Islet precursor cell (in vitro differentiated cells): ENCODE measurements at places on chromosomes 7 and 10.
A peak's percentile ranks its signal among the peaks of the same experiment; 100 is the strongest.

GRCh38 chr7:99267481-99267840 is 5.2 kb upstream of the MYH16 start:
- DNase-seq: peak; percentile 94

DNA sequence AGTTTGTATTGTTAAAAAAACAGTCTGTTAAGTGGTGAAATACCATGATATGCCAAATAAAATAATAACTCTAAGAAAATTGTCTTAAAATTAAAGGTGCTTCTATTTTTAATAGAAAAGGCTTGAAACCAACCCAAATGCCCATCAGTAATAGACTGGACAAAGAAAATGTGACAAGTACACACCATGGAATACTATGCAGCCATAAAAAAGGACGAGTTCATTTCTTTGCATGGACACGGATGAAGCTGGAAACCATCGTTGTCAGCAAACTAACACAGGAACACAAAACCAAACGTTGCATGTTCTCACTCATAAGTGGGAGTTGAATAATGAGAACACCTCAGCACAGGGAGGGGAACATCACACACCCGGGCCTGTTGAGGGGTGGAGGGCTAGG is 7.1 kb downstream of the CNTNAP2 start:
- DNase-seq: no peak

- no peak for DNase-seq
Observed at GRCh38 chr10:660413-660969, 29.0 kb downstream of the DIP2C start.

- DNase-seq: no peak
Observed at GRCh38 chr10:103168438-103168837, 24.6 kb downstream of the NT5C2 start.

- DNase-seq: no peak
Observed at GRCh38 chr10:117284716-117285494, 44.0 kb downstream of the SLC18A2 start.

- no peak for DNase-seq
Observed at GRCh38 chr7:132410385-132410784, 165.9 kb downstream of the PLXNA4 start.

DNA sequence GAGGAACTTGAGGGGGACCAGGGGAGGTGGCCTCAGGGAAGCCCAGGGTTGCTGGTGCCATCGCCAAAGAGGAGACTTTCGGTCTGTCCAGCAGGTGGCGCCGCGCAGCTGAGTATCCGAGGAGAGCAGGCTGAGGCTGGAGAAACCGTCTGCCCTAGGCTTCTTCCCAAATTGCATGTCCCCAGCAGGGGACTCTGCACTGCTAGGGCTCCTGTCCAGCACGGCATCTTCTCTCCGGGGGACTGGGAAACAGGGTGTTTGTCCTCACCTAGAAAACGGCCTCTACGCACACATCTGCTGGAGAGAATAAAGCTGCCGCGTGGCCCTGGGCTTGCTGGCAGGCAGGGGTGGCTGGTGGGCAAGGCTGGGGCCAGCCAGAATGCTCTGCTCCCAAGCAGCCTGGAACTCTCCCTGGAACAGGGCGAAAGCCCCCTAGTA is 161.9 kb downstream of the SH2D4B start:
- DNase-seq: peak; percentile 92

DNA sequence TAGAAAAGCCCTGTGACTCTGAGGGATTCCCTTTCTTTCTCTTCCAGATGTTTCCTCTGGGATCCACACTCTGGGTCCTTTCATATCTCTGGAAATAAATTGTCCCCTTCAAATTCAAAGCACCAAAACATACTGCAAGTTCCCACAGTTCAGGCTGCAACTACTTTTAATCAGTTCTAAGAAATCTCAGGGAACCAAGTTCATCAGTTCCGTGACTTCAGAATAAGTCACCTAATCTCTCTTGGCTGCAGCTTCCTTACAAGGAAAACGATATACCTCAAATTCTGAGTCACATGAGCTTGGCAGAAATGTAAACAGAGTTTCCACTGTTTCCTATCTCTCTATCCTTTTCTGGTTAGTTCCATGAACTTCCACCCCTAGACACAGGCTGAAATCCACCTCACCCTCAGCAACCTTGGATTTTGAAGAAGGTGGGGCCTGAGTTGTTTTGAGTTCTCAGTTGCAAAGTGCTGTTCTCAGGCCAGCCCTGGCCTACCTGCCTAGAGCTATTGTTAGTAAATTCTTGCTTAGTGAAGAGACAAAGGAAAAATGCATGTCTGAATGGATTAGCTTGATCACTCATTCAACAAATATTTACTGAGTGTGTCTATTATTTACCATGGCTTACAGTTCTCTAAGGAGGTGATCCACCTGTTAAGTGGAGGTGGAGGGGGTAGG is 59.3 kb upstream of the IL6 start:
- peak; percentile 83 for DNase-seq

GRCh38 chr7:106599343-106599698 is 61.6 kb downstream of the CCDC71L start:
- DNase-seq: no peak

DNA sequence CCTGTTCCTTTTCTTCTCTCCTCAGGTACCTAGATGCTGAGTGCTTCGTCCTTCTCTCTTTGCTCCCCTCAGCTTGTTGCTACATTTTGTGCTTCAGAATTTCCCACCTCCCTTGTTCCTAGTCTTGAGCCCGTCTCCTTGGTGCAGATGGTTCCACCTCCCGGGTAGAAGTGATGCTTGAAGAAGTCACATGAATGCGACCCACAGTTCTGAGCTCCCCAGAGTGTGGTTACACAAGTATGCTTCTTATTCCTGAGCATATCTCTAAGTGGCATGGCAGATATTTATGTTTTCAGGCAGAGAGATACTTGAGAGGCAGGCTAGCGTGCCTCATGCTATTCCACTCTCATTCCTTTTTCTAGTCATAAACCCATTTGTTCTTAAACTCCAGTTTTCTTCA is 34.0 kb downstream of the INPP5F start:
- DNase-seq: no peak

GRCh38 chr7:114533131-114533530 is 118.5 kb downstream of the FOXP2 start:
- peak; percentile 65 for DNase-seq

DNA sequence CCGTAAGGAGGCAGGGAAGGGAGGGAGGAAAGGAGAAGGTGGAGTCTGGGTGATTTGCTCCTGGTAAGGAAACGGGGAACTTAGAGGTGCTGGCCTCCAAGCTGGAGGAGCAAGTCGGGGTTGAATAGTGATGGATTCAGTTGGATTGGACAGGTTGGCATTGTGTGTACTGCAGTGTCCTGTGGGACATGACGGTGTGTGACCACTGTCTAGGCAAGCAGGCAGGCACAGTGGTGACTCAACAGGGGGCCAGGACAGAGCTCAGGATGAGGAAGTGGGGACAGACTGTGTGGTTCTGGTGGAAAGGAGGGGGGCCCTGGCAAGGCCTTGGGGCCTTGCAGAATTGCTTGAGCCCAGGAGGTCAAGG is 48.8 kb downstream of the COL26A1 start:
- DNase-seq: no peak

- peak; percentile 97 for DNase-seq
Observed at GRCh38 chr7:42236976-42237810, at the start of gene GLI3. Gene GLI3 (minus strand): TSS chr7:42237209. CDS start chr7:42223253, 13,956 bp downstream.

GRCh38 chr7:126720232-126720631 is 532.5 kb downstream of the GRM8 start:
- no peak for DNase-seq

DNA sequence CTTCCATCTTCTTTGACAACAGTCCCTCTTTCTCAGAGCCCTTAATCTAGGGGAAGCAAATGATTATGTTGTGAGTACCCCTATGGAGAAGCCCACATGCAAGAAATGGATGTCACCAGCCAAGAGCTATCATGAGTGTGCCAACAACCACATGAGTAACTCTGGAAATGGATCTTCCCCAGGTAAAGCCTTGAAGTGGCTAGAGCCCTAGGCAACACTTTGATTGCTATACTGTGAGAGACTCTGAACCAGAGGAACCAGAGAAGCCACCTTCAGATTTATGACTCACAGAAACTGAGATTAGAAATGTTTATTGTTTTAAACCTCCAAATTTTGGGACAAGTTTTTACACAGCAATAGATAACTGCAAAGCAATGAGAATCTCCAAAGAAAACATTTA is 60.9 kb upstream of the COL1A2 start:
- DNase-seq: peak; percentile 64

GRCh38 chr10:123999261-123999660 is 94.1 kb downstream of the CHST15 start:
- peak; percentile 40 for DNase-seq

GRCh38 chr7:24406053-24406788 is 122.2 kb downstream of the NPY start:
- no peak for DNase-seq

GRCh38 chr10:73190188-73190587 is 22.3 kb downstream of the FAM149B1 start:
- DNase-seq: no peak

- DNase-seq: peak; percentile 74
Observed at GRCh38 chr10:113426181-113426877, 126.5 kb upstream of the HABP2 start.

- no peak for DNase-seq
Observed at GRCh38 chr7:77887567-77887966, 89.0 kb downstream of the PHTF2 start.

DNA sequence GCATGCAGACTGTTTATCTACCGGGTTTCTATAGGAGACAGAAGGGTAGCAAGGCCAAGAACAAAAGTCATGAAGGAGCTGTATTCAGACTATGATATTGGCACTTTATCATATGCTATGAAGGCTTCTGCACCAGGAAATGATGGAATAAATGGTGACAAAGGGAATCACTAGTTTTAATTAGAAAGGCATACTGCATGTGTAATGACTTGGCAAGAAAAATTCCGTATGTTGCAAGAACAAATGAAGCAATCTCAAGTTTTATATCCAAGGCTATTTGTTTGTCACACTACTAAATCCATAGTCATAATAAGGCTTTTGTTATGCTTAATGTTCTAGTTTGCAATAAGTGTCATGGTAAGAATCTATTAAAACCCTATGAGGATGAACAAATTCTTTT is 230.9 kb downstream of the ZEB1 start:
- DNase-seq: no peak

- no peak for DNase-seq
Observed at GRCh38 chr10:62638062-62638477, 166.4 kb upstream of the ADO start.

DNA sequence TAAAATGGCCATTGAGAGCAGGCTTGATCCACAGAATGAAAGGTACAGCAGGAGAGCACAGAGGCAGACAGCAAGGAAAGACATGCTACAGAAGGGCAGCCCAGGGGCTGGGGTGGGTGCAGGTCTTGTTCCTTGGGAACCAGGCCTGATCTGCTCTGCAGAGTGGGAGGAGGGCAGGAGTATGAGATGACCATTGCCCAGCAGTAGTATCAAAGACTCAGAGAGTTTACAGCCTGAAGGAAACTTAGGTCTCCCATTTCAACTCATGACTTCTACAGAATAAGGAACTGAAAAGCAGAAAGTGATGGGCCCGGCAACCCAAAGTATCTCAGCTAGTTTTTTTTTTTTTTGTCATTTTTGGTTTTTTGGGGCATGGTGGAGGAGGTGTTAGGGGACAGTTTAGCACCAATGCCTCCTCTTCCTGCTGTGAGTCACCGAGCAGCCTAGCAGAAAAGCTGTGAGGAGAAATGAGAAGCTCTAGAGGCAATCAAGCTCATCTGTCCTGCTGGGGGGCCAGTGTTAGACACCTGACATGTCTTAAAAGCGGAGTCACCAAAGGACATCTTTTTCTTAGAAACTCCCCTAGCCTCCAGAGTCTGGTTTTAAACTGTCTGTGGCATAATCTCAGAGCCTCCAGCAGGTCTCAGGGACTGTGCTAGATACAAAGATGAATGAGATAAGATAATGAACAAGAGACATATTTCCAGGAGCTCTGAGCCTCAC is 34.3 kb upstream of the HERPUD2 start:
- no peak for DNase-seq

DNA sequence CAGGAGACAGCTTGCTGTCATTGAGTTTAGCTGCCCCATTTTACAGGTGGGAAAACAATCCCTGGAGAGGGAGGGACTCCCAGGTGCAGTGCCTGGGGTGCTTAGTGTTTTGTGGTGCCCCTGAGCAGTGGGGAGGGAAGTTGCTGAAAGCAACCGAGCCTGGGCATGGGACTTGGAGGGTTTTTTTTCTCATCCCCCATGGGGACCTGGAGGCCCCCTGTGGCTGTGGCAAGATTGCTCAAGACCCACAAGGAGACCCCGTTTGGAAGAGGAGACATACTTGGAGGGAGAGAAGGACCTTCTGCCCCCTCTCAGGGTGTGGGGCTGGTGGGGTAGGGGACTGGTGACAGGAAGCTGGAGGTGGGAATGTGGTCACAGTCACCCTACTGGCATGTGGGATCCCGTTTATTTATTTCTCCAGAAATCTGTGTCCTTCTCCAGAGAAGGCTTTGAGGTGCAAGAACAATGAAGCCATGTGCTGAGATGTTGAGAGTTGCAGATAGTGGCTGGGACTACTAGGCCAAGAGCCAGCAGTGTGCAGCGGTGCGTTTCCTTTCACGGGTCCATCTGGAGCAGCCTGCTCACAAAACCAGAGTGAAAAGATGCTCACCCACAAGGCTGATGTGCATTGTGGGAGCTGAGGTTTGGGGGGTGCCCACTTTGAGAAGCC is 21.5 kb downstream of the ZMIZ1 start:
- DNase-seq: no peak

- DNase-seq: no peak
Observed at GRCh38 chr10:34547695-34548094, 267.4 kb downstream of the PARD3 start.

DNA sequence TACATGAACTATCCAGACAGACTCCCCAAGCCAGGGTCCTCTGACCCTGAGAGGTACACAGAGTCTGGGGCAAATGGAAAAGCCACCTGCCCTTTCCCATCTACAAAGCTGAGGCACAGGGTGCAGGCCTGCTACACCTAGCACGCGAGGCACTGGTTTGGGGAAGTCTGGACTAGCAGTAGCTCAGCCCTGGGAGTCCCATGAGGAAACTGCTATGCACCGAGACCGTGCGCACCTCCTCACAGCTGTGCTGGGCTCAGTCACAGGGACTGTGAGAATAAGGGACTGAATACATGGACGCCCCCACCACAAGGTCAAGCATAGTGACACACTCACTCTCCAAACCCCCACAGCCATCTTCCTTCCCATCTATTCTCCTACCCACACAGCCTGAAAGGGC is 8.2 kb downstream of the MAT1A start:
- no peak for DNase-seq
